ENCODE measurements at places on chromosomes 11 and 22. TPM values are rescaled to one million over a fixed set of nuclear protein-coding genes. Genes with fewer than 3 reads are reported as not detected.

The APOL4 gene
- 1.8 TPM for polyA plus RNA-seq

The TRPM5 gene
- 0.25 TPM for polyA plus RNA-seq

The C22orf23 gene
- not detected for polyA plus RNA-seq

The TMEM191C gene
- 0.50 TPM for polyA plus RNA-seq

The BRSK2 gene
- 0.61 TPM for polyA plus RNA-seq

The LRRC10B gene
- 0.13 TPM for polyA plus RNA-seq

The ACCS gene
- 92.5 TPM for polyA plus RNA-seq

The KLHDC7B gene
- polyA plus RNA-seq, result not detected

The GGTLC3 gene
- polyA plus RNA-seq, result not detected

The OVOL1 gene
- 3.9 TPM for polyA plus RNA-seq

The OR5L1 gene
- not detected for polyA plus RNA-seq

The OR10A2 gene
- not detected for polyA plus RNA-seq

The TMPRSS5 gene
- polyA plus RNA-seq, result 2.0 TPM

The MIOX gene
- polyA plus RNA-seq, result not detected

The MS4A4A gene
- 42.8 TPM for polyA plus RNA-seq

The OR52E8 gene
- not detected for polyA plus RNA-seq

The RCE1 gene
- 23.5 TPM for polyA plus RNA-seq

The BACE1 gene
- polyA plus RNA-seq, result 20.7 TPM

The TSPAN32 gene
- polyA plus RNA-seq, result not detected

The LRRN4CL gene
- polyA plus RNA-seq, result 0.10 TPM

The MIAT gene
- 0.28 TPM for polyA plus RNA-seq

The GDPD4 gene
- not detected for polyA plus RNA-seq

The DLG2 gene
- 2.4 TPM for polyA plus RNA-seq

The TCN2 gene
- polyA plus RNA-seq, result 6.3 TPM

The TIMM10 gene
- 71.1 TPM for polyA plus RNA-seq

The FOXRED2 gene
- polyA plus RNA-seq, result 1.6 TPM

The CAPN5 gene
- polyA plus RNA-seq, result 10.4 TPM

The KBTBD3 gene
- 4.5 TPM for polyA plus RNA-seq

Data from aorta (tissue), 5 donors.